NAMALWA (cell line): ENCODE measurements at places on chromosomes 7 and 10.

- DNase-seq, result peak; percentile 44
These were observed 181.7 kb downstream of the PLXNA4 start for GRCh38 chr7:132394283-132395198.

- no peak for DNase-seq
These were observed 15.7 kb downstream of the SDHAF3 start for GRCh38 chr7:97133159-97133558.

DNA sequence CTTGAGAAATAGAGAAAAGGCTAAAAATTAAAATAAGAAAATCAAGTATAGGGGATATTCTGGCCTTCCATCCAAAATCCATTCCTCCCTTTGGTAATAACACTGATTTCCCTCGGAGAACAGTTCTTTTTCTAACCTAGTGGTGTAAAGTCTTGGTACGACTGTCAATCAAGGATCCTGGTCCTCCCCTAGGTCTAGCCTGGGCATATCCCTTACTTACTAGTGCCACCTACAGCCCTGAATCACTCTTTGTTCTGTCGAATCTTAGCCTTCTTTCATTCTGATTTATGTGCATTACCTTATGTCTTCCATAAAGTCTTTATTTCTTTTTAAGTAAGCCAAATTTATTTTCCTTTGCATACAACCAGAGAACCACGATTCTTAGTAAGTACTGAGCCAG, 298.7 kb upstream of the LRRTM3 start:
- peak; percentile 58 for DNase-seq

- no peak for DNase-seq
These were observed 9.4 kb upstream of the TAS2R16 start for GRCh38 chr7:123004931-123005330.

- no peak for DNase-seq
These were observed 19.5 kb upstream of the PTER start for GRCh38 chr10:16417341-16417740.

DNA sequence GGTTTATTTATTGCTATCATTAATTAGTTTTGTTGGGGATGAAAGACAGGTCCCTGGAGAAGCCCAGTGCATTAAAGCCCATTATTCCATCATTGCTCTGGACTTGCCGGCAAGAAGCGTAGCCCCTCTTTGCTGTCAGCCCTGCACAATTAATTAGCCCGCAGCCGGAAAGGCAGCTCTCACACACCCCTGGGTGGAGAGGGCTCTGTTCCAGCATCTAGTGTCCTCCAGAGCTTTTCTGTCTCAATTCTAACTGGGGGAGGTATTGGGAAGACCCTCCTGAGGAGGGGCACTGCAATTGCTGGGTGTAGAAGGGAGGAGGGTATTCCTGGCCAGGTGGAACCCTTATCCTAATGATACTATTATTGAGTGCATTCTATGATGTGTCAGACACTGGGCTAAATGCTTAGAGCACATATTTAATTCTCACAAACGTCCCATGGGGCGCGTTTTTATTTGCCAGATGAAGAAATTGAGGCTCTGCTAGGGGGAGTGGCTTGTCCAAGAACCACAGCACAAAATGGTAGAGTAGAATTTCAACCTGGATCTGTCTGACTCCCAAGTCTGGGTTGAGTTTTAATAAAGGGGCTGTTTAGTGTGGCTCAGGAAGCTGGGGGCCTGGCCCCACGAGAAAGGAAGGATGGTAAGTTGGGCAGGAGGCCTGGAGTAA, 148.1 kb upstream of the PCBD1 start:
- no peak for DNase-seq

DNA sequence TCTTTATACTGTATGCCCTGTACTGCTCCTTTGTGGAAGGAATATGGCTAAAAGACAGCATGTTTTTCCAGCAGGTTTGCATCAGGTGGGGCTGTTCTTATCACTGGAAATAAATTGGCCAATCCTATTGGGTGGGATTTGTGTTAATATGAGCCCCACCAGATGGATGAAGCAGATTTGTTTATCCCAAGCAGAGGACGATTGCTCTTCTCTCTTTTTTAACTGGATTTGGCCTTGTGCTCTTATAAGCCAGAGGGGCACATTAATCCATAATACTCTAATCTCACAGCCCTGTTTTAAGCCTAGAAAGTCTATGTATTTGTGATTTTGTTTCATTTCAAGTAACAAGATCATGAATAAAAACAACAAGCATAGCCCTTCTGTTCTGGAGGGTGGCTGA, 240.1 kb upstream of the ADARB2 start:
- DNase-seq, result no peak

- DNase-seq, result no peak
These were observed 37.7 kb downstream of the BUB3 start for GRCh38 chr10:123191886-123192285.

GRCh38 chr7:140197218-140197890, 20.6 kb upstream of the KDM7A start:
- DNase-seq, result no peak

DNA sequence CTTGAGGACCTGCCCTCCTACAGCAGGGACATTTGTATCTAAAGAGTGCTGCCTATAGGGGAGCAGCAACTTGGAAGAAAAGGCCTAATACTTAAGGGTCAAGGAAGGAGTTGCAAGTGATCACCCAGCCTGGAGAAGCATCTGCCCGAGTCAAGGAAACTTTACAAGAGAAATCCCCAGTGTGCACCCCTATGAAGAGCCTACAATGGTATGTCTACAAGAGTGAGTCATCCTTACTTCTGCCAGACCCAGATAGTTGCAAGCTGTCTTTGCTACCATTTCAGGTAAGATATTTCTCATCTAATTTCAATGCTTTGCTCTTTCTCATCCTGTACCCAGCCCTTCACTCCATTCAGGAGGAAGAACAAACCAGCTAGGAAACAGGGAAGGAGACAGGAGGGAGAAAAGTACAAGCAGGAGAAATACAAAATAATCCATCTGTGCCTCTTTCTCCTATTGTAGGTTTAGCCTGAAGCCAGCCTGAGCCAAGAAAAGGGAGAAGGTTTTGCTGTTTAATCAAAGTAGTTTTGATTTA, 34.4 kb upstream of the AGR3 start:
- no peak for DNase-seq

- peak; percentile 65 for DNase-seq
These were observed 335.7 kb downstream of the PHTF2 start for GRCh38 chr7:78134256-78134655.

- no peak for DNase-seq
These were observed 17.0 kb upstream of the NODAL start for GRCh38 chr10:70458329-70459060.

- no peak for DNase-seq
These were observed 176.2 kb upstream of the GDF10 start for GRCh38 chr10:47123716-47124288.

DNA sequence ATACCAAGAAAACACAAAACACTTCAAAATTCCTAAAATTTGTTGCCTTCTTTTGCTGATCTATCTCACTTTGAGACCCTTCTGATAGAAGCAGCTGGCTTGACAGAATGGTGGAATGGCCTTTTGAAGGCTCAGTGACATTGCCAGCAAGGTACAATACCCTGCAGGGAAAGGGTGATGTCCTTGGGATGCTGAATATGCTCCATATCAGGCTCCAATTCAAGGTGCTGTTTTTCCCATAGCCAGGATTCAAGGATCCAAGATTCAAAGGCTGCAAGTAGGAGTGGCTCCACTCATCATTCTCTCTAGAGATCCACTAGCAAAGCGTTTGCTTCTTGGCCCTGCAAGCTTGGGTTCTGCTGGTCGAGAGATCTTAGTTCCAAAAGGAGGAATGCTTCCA, 120.4 kb downstream of the USP6NL start:
- DNase-seq, result no peak

DNA sequence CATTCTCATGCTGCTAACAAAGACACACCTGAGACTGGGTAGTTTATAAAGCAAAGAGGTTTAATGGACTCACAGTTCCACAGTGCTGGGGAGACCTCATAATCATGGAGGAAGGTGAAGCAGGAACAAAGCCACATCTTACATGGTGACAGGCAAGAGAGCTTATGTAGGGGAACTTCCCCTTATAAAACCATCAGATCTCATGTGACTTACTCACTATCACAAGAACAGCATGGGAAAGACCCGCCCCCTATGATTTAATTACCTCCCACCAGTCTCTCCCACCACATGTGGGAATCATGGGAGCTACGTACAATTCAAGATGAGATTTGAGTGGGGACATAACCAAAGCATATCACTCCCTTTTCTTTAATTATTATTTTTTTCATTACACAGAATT, 16.6 kb downstream of the COL28A1 start:
- no peak for DNase-seq

- no peak for DNase-seq
These were observed 383.1 kb downstream of the SORCS3 start for GRCh38 chr10:105024184-105024583.

DNA sequence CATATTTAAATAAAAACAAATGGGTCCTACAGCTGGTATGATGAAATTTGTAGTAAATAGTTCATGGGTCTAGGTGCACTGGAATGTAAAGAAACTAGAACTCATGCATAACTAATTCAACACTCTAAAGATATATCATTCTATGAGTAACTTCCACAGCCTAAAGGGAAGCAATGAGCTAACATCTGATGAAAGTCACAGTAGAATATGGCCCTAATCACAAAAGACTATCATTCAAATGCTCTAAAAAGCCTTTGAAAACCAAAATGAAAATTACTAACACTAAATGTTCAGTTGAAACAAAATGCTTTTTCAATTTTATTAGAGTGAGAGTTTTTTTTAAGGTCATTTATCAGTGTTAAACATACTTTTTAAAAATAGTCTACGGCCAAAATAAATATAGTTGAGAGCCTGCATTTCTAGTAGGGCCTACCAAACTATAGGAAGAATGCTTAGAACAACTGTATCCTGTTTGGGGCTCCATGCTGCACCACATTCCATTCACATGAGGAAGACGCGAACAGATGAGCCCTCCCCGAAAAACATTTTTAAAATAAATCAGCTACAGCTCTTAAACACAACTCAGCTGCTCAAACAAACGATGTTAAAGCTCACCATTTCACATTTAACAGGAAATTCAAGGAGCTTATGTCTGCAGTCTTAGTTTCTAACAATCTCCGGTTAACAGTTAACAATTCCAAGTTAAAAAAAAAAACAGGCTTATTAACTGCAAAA, 134.5 kb downstream of the NRBF2 start:
- peak; percentile 84 for DNase-seq

- DNase-seq, result no peak
These were observed 40.3 kb upstream of the DLD start for GRCh38 chr7:107850643-107851042.

DNA sequence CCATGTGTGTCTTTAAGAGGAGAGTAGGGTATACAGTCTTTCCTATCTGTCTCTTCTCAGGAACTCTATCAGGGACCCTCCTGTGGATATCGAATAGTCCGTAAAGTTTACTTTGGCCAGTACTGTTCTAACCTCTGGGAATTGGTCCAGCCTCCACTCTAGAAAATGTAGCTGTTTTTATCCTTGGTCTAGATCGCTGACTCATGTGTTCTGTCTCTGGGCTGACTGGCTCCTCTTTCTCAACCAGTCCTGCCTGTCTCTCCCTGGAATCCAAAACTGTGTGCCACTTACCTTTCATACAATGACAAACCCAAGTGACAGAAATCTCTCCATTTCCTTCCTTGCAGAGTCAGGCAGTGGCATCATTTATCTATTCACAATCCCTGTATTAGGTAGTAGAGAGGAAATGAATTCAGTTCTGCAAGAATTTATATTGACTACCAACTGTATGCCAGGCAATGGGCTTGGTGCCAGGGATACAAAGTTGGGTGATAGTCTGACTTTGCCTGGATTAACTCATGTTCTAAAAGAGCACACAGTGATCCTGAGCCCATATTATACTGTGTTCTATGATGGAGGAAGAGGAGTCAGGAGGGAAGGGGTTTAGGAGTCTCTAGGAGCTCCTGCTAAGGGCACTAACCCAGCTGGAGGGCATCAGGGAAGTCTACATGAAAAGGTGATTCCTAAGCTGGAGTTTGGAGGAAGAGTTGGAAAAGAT, 232.7 kb downstream of the LRMDA start:
- DNase-seq, result no peak

GRCh38 chr7:5692112-5692844, 89.2 kb downstream of the RNF216 start:
- DNase-seq, result no peak

- DNase-seq, result no peak
These were observed 157.1 kb upstream of the PRSS58 start for GRCh38 chr7:142414915-142415314.

- no peak for DNase-seq
These were observed 15.5 kb downstream of the AGAP3 start for GRCh38 chr7:151101621-151102396.

GRCh38 chr10:48525113-48525512, 79.8 kb downstream of the ARHGAP22 start:
- no peak for DNase-seq

DNA sequence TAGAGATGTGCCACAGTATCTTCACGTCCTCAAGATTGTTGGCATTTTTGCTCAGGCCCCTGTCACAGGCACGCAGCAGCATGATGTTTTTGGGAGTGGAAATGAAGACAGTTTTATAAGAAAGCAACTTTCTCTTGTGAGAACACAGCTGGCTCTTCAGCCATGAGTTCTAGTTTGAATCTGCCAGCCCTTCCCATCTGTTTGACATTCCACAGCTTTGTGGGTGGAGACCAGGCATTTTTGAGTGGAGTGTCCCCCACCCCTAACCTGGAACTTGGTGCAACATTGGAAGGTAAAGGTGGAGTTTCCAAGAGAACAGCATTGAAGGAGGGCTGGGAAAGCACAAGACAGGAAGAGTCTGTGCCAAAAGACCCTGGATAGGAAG, 253.1 kb upstream of the IGFBP3 start:
- no peak for DNase-seq

- DNase-seq, result no peak
These were observed 353.1 kb downstream of the GATA3 start for GRCh38 chr10:8407501-8408021.

GRCh38 chr10:62562795-62563194, 188.6 kb downstream of the ZNF365 start:
- DNase-seq, result no peak

GRCh38 chr7:42720012-42720411, 191.9 kb downstream of the C7orf25 start:
- no peak for DNase-seq

DNA sequence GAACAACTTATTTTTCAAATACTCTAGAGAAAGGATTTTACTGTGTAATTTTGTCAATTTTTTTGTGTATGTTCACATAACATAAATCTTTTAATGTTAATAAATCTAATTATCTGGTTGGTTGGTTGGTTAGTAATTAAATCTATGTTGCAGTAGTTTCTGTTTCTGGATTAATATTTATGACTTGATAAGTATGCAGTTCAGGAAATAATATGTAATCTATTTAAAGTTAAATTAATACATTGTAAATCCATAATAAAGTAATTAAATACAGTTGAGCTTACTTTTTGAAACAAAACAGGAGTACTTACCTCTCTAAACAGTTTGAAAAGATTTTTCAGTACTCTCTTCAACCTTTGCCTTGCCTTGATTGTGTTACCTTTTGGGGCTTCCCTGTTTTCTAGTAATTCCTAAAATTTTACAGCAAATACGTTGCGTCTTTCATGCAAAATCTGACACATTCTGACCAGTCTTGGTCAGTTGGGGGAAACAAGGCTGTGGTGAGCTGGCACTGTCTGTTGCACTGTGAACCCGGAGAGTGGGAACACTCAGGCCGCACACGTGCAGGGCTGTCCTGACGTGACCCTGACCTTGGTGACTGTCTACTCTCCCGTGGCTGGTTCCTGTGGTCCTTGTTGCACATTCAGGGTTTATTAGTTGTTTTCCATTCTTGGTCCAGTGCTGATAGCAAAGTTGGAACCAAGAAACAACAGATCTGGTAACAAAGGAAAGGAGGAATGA, 45.6 kb upstream of the FGL2 start:
- no peak for DNase-seq
